CD4-positive, alpha-beta T cell treated with Interleukin-1 beta for 1 hour (primary cell): ENCODE measurements at places on chromosomes 6 and 20.
A peak's percentile ranks its signal among the peaks of the same experiment; 100 is the strongest.

GRCh38 chr20:36431604-36432003, 109.7 kb upstream of the MYL9 start:
- no peak for DNase-seq

- DNase-seq = no peak
Measured at GRCh38 chr6:35382015-35382414, 39.7 kb downstream of the PPARD start.

DNA sequence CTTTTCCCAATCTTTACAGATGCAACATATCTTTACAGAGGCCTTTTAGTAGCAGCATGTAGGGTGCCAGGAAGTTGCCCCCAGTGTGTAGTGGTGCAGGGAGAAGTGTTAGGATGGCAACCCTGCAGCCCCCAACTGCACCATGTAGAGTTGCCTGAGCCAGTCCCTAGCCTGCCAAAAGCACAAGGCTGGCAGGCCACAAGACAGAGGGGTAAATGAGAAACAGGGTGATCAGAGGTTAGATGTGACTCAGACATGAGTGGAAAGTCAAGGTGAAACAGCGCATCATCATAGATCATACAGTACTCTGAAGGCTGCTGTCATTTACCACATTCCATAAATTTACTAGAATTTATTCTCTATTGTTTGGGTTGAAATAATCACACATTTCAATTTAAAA, 467.5 kb downstream of the PRKN start:
- DNase-seq = no peak

- no peak for DNase-seq
Measured at GRCh38 chr6:41462033-41462432, 84.1 kb upstream of the FOXP4 start.

GRCh38 chr20:33862709-33863403, 51.7 kb downstream of the CHMP4B start:
- DNase-seq = peak; percentile 35

GRCh38 chr6:132643547-132643946, 15.4 kb downstream of the TAAR1 start:
- DNase-seq = no peak

- no peak for DNase-seq
Measured at GRCh38 chr6:134398453-134398852, 80.5 kb upstream of the SGK1 start.

GRCh38 chr20:51931371-51931781, 129.1 kb upstream of the SALL4 start:
- no peak for DNase-seq

DNA sequence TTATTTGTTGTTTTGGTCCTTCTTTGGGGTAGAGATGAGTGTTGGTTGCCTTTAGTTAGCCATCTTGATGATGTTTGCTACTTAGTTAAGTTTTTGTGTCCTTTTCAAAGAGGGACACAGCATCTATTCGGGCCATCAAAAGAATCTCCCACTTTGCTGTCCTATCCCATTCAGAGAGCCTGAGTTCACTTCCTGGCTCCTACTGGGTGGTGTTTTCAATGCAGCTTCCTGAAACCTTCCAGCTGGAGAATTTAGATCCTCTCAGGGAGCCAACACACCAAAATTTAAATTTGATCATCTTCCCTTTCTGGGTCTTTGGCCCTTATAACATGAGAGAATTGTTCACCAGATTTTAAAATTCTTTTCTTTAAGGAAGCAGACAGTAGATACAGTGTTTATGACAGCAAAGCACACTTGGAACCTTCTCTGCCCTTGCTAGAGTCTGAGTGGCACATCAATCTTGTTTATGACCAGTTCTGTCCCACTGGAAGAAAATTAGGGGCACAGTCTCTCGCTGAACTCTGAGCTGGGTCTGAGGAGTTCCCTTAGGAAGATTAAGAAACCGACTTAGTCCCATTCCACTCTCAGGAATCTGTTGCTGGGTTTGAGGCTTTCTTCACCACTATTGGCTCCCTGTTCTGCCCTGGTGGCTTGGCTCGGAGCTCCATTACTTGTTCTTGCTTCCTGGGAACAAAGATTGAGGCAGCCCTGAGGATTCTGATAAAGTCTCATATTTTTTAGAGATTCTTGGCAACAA, 115.5 kb downstream of the CCDC170 start:
- no peak for DNase-seq

GRCh38 chr6:89139509-89140346, 6.1 kb upstream of the PM20D2 start:
- DNase-seq = no peak

- no peak for DNase-seq
Measured at GRCh38 chr6:22727710-22728109, 158.3 kb downstream of the HDGFL1 start.

GRCh38 chr6:150091476-150091875, 22.6 kb upstream of the ULBP3 start:
- no peak for DNase-seq

- no peak for DNase-seq
Measured at GRCh38 chr6:37426058-37426944, 6.7 kb upstream of the CMTR1 start.

DNA sequence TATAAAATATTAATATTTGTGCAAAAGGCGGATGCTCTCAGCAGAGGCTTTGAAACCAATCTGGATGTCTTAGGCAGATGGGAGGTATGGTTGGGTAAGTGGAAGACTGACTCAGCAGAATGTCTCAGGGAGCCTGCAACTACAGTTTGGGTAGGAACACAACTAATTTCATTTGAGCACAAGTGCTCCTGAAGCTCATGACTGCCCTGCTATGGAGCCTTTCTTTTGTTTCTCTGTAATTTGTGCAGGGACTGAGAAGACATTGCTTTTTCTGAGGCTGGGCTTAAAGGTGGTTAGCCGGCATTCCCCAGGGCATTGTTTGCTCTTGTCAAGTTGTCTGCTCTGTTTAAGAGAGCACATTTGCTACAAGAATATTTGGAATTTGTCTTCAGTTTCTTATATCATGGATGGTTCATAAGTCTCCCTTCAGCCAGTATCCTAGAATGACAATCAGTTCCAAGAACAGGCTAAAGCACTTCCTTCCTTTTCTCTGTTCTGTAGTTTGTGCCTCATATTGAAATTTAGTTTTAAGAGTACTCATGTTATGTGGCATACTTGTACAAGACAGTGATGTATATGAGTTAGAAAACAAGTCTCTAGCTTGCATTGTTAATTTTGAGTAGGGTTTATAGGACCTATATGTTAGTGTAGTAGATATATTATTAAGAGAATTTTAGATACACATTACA, 208.3 kb downstream of the ZFAND3 start:
- DNase-seq = no peak

DNA sequence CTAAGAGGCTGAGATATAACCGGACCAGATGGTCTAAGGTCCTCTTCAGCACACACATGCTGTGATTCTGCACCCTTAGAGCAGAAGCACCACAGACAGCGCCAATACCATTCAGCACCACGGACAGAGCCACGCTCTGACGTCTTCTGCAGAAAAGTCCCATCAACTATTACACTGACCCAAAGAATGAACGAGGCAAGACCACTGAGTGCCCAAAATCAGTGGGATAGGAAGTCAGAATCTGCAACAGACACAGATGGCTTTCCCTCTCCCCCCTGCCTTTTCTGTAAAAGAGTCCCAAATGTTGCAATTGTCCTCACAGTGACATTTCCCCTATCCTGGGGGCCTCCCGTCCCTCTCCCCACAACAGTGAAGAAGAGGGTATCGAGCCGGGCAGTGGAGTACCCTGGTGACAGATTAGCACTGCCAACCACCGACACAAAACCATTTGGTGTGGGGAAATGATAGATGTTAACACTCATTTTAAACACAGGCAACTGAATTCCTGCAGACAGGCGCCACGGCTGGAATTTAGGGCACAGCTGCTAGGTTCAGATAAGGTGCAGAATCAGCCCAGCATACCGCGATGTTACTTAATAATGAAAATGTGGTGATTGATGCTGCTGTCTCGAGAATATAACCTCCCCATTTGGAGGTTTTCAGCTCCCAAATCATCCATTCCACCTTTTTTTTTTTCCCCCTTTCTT, 66.6 kb upstream of the CTNNBL1 start:
- DNase-seq = peak; percentile 5

- DNase-seq = no peak
Measured at GRCh38 chr6:39240155-39240757, 11.0 kb upstream of the KCNK5 start.

DNA sequence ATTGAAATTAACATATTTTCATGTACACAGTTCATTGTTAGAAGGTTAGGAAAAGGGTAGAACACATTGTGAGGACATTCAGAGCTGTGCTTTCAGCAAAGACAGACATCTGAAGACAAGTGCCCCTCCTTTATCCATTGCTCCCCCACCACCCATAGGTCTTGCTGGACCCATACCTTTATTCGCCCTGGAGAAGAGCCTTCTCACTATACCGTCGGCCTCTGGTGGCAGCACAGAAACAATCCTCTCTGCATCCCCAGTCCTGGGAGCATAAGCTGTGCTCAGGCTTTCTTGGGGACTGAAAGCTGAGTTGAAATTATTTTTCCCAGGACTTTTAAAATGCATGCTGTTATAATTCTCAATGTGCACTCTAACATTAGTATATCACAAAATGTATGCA, 372.3 kb downstream of the EPHA7 start:
- no peak for DNase-seq

DNA sequence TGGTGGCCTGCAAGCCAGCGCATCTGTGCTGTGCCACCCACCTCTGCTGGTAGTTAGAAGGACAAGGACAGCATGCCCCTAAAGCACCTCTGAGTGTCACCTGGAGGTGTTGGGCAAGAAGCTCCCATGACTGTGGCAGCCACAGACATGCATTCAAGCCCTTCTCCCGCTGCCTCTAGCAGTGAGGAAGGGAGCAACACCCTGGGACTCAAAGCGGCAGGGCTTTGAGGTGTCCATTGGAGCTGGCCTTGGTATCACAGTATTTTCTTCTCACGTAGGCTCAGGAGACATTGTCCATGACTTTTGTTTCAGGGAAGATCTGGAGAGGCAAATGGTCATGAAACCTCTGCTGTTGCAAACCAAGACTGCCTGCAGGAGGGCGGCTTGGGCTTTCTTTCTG, 140.8 kb upstream of the RIN2 start:
- no peak for DNase-seq

- no peak for DNase-seq
Measured at GRCh38 chr6:55069132-55069781, 105.1 kb upstream of the HCRTR2 start.

DNA sequence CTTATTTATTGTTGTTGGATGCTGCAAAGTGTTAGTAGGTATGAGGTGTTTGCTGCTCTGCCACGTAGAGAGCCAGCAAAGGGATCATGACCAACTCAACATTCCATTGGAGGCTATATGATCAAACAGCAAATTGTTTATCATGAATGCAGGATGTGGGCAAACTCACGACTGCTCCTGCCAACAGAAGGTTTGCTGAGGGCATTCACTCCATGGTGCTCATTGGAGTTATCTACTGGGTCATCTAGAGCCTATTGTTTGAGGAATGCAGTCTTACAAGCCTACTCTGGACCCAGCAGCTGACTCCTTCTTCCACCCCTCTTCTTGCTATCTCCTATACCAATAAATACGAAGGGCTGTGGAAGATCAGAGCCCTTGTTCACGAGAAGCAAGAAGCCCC, 12.1 kb downstream of the MICB start:
- no peak for DNase-seq

GRCh38 chr20:46215913-46216707, 92.2 kb downstream of the CDH22 start:
- DNase-seq = no peak

DNA sequence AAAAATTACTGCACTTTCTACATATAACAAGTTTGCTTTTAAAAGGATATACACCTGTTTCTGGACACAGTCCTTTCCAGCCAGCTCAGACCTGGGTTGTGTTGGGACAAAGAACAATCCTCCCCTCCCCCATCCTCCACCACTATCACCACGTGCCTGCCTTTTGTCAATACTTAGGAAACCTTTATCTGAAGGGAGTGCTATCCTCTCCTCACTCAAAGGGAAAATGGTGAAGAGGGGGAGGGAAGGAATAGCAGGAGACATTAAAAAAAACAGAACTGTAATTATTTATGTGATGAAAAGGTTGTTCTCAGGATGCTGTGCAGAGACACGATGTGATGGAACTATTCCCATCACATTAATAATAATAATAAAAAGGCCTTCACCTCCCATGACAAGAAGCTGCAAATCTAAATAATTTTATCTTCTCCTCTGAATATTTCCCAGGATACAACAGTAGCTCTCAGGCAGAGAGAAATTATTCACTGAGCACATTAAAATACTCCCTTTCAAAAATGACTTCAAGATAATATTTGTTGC, 105.5 kb downstream of the NRSN1 start:
- DNase-seq = no peak

DNA sequence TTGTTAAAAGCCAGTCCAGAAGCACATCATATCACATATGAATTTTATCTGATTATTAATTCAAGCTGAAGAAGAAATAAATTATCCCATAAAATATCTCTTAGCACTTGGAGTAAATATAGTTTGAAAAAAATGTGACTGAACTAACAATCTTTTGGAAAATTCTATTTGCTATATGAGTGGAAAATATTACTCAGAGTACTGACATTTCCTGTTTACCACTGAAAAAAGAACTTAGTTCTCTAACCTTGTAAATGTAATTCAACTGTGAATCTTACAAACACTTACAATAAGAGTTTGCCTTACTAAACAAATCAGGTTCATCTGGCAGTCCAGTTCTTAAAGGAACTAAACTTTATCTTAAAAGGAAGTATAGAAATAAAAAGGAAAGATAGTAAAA, 44.2 kb downstream of the MOXD1 start:
- DNase-seq = no peak

DNA sequence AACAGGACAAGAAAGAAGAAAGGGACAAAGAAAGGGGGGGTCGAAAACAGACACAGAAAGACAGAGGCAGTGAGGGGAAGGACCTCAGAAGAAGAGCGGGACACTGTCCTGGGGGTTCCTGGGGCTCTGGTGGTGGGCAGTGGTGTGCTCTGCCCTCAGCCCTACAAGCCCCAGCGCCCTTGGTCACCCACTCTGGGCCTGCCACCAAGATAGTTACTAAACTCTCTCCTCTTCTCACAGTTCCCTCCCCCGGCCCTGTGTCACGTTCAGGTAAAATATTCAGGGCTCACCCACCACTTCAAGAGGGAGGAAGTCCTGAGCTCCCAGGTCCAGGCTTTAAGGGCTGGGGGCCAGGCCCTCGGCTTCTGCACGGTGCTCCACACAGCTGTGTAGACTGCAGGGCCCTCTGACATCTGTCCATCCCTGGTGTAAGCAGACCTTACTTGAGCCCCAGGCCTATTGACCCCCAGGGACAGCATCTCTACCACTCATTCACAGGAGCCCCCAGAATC, 87.4 kb downstream of the MRPL14 start:
- DNase-seq = no peak

DNA sequence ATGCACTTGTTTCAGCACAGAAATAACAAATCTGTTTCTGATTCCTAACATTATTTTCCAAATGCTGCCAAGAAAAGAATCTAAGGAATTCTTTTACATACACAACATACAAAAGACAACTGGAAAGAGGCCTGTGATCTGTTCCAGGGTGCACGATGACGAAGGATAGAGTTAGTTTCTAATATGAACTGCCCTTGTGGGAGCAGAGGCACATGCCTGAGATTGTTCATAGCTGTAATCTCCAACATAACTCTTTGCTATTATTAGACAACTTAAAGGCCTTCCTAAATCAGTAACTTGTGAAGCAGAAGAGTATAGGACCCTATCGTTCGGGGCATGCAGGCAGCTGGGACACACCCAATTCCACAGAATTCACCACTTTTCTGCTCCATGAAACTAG, 41.2 kb upstream of the NHSL1 start:
- DNase-seq = no peak
